ENCODE measurements at places on chromosomes 1 and 21. TPM values are rescaled to one million over a fixed set of nuclear protein-coding genes. Genes with fewer than 3 reads are reported as not detected.

The CCDC185 gene
- total RNA-seq: not detected

The GBP7 gene
- not detected for total RNA-seq

The OR2L3 gene
- not detected for total RNA-seq

The KCNH1 gene
- total RNA-seq: not detected

The AQP10 gene
- total RNA-seq: 0.78 TPM
